Cardiac muscle cell (in vitro differentiated cells and primary cell): ENCODE measurements at places on chromosomes 7 and 10. TPM values are rescaled to one million over a fixed set of nuclear protein-coding genes. Genes with fewer than 3 reads are reported as not detected.

Gene COG5
- polyA plus RNA-seq = 20.4 and 26.2 TPM in 2 replicates

DNA sequence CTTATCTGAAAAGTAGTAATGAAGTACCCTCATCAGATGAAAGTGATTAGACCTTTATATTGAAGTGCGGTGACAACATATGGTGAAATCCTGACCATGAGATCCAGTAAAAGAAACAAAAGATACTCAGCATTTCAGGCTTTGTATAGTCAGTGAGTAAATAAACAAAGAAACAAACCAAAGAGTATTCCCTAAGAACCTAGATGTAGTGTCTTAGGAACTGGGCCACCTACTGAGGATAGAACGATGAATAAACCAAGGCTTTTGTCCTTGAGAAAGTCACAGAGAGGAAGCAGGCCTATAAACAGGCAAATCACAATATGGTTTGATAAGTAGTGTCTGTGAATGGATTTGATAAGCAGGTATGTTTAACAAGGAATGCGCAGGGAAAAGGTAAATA is 46.2 kb downstream of the ZNF277 start:
- DNase-seq = no peak

Gene UBE2D4
- polyA plus RNA-seq = 16.6 and 22.5 TPM in 2 replicates

GRCh38 chr10:112898540-112899390 is 51.3 kb upstream of the TCF7L2 start:
- peak; percentile 23 for DNase-seq

Gene SORCS1
- polyA plus RNA-seq = 45.6 and 55.2 TPM in 2 replicates

Gene RELN
- polyA plus RNA-seq = 19.2 and 27.1 TPM in 2 replicates

Gene SNCG
- polyA plus RNA-seq = 4.7 and 12.9 TPM in 2 replicates

Gene BMPER
- polyA plus RNA-seq = 53.6 and 95.3 TPM in 2 replicates

DNA sequence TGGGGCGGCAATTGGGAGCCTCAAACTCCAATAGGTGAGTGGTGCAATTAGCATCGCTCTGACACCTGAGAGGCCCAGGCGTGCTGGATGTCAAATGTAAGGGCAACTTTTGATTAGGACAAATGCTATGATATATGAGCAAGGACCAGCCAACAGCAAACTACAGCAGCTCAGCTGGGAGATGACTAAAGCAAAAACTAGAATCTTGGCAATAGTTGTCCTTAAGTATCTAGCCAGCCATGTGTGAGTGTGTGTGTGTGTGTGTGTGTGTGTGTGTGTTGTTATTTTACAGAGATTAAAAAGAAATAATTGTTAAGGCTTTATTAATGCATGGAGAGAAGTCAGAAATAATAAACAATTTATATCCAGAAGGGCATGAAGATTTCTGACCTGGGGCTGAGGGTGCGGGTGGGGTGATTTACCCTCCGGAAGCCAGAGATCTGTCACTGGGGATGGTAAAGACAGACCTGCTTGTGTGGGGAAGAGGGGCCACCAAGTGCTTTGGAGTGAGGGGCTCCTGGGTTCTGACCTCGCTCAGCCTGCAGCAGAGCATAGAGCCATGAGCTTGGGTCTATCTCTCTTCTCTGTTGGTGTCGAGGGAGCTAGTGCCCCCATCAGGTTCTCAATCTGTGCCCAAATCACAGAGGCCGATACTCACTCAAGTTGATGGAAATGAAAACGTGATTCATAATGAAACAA is 77.3 kb downstream of the EMX2 start:
- DNase-seq = no peak

DNA sequence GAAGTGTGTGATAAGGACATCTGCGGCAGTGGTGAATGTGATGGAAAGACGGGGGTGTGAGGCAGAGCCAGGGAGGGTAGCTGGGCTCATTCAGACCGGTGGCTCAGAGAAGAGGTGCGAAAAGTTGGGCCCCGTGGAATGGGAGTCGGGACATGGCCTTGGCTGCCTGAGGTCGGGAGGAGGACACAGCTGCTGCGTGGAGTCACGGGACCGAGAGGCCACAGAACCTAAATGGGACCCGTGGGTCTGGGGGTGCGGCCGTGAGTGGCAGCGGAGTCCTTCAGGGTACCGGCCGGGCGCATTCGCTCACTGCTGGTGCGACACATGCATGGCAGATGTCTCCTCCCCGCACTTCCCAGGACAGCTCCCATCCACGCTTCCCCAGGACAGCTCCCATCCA is 22.9 kb upstream of the LARP4B start:
- DNase-seq = no peak
